ENCODE measurements at places on chromosomes 6 and 20.
A peak's percentile ranks its signal among the peaks of the same experiment; 100 is the strongest.

DNA sequence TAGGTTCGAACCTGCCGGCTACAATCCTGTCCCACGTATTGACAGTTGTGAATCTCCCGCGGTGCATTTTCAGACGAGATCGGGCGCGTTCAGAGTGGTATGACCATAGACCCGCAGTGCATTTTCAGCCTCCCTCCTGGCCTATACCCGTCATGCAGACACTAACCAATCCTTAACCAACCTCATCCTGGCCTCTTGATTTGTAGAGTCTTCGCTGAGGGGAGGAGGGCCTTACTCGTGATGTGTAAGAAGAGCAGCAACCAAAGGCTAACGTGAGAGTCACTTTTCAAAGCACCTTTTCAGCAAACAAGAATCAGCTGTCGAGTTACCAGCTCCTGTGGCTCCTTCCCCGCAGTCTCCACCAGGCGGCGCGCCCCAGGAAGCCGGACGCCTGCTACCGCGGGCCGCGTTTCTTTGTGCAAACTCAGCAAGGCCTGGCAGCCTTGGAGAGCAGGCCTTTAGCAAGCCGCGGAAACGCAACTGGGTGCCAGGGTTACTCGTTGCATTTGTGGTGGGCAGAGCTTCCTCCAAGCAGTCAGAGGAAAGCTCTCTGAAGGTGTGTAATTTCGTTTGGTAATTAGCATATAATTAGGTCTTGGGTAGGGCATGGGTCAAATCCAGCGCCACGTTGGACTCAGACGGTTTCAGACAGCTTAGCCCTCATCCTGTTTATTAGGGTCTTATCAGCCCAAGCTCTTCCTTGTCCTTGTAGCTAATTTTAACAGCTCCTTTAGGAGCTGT lies 139.8 kb downstream of the OR2B2 start:
- DNase-seq, result peak; percentile 66

DNA sequence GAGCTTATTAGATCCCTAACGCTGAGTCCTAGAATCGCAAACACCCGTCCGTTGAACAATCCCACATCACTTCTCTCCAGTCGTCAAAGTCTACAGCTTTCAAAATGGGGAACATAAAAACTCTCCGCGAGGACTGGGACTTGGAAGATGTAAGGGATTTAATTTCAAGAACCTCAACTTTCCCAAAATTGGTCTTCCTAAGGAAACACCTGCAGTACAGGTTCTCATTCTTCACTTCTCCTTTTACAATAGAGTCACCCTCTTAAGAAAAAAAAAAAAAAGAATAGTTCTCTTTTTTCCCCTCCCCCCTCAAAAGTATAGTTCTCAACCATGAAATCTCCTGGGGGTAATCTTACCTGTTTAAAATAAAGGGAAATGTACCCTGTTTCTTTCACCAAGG lies 6.6 kb upstream of the ZBTB22 start:
- DNase-seq, result no peak

- DNase-seq, result no peak
Observed at GRCh38 chr6:110653381-110653780, 161.9 kb downstream of the CDK19 start.

- DNase-seq, result no peak
Observed at GRCh38 chr6:166556336-166556735, 30.1 kb downstream of the RAMACL start.

DNA sequence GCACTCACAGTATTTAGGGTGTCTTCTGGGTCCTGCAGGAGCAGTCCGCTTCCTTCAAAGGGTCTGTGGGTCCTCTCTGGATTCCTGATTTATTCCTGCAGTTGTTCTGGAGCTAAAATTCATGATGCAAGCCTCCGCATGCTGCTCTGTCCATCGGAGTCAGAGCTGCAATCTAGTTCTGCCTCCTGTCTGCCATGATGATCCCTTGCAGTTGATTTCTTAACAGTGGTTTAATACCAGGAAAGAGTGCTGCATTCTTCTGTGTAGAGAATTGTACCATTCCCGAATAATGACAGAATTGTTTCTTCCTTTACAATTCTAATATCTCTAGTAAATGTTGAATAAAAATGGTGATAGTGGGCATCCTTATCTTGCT lies 72.0 kb upstream of the B3GAT2 start:
- no peak for DNase-seq
